ENCODE measurements at places on chromosomes 4 and X. TPM values are rescaled to one million over a fixed set of nuclear protein-coding genes. Genes with fewer than 3 reads are reported as not detected.

GRCh38 chr4:75028196-75028854 is 95.4 kb downstream of the PARM1 start:
- no peak for DNase-seq

DNA sequence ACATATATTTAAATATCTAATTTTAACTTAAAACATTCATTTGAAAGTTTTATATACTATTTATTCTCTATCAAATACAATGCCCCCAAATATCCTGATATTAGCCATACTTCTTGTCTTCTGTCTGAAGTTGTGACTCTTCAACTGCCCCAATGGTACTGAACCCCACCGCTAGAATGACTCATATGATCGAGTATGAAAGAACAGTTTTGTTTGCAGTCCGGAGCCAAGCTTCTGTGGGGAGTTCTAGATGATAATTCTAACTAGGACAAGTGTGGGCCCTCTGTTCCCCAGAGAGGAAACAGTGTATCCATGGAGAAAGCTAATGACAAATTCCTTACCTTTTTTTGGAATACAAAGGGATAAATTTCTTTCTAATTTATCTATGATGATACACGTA is 24.7 kb upstream of the CT47A1 start:
- no peak for DNase-seq

GPRASP3 gene
- total RNA-seq = 0.55 TPM

- DNase-seq = no peak
Measured at GRCh38 chrX:40043895-40044294, 53.9 kb downstream of the BCOR start.

NHS gene
- total RNA-seq = 2.4 TPM

- DNase-seq = no peak
Measured at GRCh38 chr4:173929921-173930320, 353.5 kb downstream of the FBXO8 start.

DNA sequence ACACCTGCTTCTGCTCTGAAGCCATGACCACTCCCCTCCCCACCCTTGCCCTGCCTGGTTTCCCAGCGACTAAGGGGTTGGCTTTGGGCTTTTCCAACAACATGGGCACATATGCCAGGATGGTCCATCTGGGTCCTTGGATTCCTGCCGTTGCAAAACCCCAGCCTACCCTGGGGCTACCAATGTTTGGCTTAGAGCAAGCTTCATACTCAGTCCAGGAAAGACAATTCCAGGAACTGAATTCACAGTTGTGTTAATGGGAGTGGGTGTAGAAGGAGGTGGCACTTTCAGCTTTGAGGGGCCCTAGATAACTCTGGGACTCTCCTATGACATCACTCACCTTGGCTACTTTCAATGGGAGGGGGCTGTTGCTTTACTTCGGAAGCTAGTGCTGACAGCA is 9.0 kb downstream of the FGFBP1 start:
- DNase-seq = no peak

GRCh38 chr4:73676136-73676535 is 55.9 kb upstream of the RASSF6 start:
- no peak for DNase-seq

- no peak for DNase-seq
Measured at GRCh38 chr4:845836-846251, 19.9 kb upstream of the CPLX1 start.

ADAM29 gene
- not detected for total RNA-seq

DNA sequence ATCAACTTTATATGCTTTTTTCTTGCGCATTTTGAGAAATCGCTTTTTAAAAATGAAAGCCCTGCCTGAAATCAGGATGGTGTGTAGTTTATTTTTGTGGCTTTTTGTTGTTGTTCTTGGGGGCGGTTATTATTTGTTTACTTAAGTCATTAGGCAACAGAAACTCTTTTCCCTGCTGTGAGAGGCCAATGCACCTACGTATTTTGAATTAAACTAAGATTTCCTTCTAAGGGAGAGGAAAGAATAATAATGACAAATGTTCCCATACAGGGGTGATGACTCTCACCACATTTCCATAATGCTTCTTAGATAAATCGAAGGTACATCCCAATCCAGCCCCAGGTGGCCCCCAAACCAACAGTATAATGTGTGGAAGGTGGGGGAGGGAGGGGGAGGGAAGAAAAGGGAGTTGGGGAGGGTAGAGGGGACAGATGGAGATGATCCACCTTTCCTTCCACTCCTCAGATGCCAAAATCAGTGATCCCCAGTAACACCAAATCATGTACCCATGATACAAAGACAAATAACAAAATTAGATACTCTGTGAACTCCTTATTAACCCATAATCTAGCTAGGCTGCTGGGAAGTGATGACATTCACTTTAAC is 39.6 kb downstream of the ZNF827 start:
- DNase-seq = no peak

TMSB15A gene
- total RNA-seq = not detected

GRCh38 chr4:37594099-37594498 is 92.1 kb downstream of the RELL1 start:
- DNase-seq = no peak

GRCh38 chr4:145694929-145695328 is 15.0 kb downstream of the C4orf51 start:
- DNase-seq = no peak

- DNase-seq = no peak
Measured at GRCh38 chr4:124810827-124811226, 98.3 kb upstream of the ANKRD50 start.

GRCh38 chr4:10045481-10045880 is 24.2 kb upstream of the SLC2A9 start:
- peak; percentile 93 for DNase-seq

DNA sequence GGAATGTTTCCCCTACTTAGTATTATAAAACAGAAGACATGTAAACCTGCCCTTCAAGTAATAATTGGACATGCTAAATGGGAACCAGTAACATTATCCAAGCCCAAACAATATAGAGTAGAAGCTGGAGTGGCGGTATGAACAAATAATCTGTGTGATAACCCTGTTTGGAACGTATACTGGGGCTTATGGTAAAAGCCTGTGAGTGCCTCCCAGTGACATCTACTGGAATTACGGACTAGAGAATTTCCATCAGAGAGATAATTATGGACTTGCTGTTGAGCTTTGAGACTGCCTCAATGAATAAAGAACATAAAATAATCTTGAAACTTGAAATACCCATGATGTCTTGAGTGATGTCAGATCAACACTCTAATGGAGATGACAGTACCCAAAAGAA is 406.3 kb upstream of the GRIA3 start:
- no peak for DNase-seq

DNA sequence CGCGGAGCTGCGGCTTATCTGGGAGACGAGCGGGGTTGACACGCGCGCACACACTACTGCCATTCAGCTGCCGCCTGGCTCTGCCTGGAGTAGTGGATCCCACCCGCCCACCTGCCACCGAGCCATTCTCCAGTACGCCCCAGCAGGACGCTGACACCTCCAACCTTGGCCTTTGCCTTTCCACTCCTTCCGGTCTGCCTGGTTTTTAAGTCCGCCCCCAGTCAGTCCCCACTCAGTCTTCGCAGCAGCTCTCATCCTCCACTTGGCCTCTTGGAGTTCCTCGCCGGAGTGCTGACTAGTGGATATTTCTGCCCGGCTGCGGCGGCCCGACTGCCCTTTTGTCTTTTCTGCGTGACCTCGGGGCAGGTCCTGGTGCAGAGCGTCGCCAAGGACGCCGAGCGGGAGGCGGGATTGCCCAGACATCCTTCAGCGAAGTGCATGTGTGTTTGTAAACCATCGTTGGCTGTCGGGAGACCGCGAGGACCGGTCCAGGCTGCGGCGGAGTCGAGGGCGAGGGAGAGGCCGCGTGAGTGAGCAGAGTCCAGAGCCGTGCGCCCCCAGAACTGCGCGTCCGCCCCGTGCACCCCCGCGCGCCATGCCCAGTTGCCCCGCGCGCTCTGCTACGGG is 1.1 kb downstream of the SLIT2 start:
- no peak for DNase-seq

CLDN2 gene
- total RNA-seq = 26.3 TPM

MAGEA2 gene
- not detected for total RNA-seq

GRCh38 chr4:42642101-42642797 is 14.7 kb downstream of the ATP8A1 start:
- no peak for DNase-seq

HSFX2 gene
- total RNA-seq = not detected

NXF2 gene
- total RNA-seq = not detected

XAGE2 gene
- total RNA-seq = not detected

- no peak for DNase-seq
Measured at GRCh38 chr4:47050761-47051725, 19.7 kb downstream of the GABRB1 start.

CT45A7 gene
- total RNA-seq = not detected

GRCh38 chrX:12979026-12979607 is 4.2 kb downstream of the TMSB4X start:
- DNase-seq = no peak

DNA sequence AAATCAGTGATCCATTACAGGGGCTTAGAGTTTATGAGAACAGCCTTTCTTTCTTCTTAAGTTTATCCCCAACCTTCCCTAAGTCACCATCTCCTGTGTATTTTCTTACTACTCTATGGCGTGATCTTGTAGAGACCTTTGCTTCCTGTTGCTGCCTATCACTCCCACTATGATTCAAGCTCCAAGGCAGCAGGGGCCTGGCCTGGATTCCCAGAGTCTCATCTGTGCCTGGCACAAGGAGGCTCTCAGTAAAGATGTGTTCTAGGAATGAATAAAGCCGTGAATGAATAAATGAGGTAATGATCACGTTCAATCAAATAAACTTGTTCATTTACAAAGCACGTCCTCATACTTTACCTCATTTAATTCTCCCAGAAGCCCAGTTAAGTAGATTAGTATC is 45.4 kb downstream of the CC2D2A start:
- no peak for DNase-seq

- no peak for DNase-seq
Measured at GRCh38 chr4:142550965-142551364, 295.1 kb downstream of the INPP4B start.

GC gene
- total RNA-seq = not detected

- no peak for DNase-seq
Measured at GRCh38 chr4:116599859-116600258, 485.5 kb downstream of the TRAM1L1 start.

GRCh38 chrX:85516131-85516530 is 136.7 kb upstream of the POF1B start:
- no peak for DNase-seq

GRCh38 chr4:3040452-3041191 is 33.7 kb downstream of the HTT-AS start:
- DNase-seq = no peak

GRCh38 chrX:153003981-153004380 is 10.1 kb upstream of the PNMA5 start:
- DNase-seq = no peak

GRCh38 chr4:111633663-111634266 is 511.5 kb upstream of the FAM241A start:
- no peak for DNase-seq

RAB41 gene
- not detected for total RNA-seq

SMIM31 gene
- not detected for total RNA-seq

DCK gene
- 25.8 TPM for total RNA-seq

GRCh38 chrX:45300638-45301037 is 100.0 kb upstream of the DIPK2B start:
- DNase-seq = no peak

DNA sequence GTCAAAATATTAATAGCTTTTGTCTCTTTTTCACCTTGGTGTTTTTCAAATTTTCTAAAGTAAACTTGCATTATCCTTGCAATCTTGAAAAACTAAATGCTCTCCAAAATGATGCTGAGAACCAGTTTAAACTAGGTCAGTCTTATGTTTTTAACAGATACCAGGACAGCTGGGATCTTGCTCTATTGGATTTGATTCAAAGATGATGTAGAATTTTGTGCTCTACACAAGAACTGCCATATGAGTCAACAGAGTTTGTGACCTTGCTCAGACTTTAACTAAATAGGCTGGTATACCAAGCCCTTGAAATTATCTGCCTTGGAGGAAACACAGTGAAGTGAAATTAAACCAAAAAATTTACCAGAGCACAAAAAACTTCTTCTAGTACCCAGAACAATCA is 991.1 kb downstream of the STPG2 start:
- no peak for DNase-seq

- DNase-seq = no peak
Measured at GRCh38 chr4:22551550-22551949, 35.7 kb upstream of the ADGRA3 start.

DNA sequence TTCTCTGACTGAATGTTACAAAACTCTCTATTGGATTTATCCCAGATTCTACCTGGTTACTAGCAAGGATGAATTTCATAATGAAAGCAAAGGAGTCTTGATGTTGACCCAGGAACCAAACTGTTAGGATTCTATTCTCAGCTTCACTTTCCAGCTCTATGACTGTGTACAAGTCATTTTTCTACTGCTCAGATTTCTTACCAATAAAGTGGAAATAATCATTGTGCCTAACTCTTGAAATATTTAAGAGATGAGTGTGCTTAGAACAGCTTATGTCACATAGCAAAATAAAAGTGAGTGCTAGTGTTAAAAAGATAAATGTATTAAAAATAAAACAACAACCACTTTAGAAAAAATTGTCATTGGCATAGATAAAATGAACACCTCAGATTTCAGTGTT is 45.6 kb downstream of the EPHA5 start:
- no peak for DNase-seq

DNA sequence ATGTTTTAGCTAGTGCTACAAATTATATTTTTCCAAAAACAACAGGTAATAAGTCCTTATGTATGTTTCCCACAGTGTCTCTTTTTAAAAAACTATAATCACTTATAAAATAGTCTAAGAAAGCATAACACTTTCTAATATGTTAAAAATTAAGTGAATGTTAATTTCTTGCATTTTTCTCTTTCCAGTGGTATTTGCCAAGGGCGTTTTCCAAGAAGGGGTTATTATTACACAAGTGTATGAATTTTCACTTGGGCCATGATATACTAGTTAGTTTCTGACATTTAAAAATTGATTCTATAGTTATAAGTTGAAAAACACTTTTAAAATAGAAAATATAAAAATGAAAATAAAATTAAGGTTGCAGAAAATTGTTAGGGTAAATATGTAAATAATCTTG is 74.6 kb downstream of the ARSJ start:
- no peak for DNase-seq

ATOH1 gene
- total RNA-seq = not detected

PDLIM3 gene
- total RNA-seq = 11.3 TPM

DNA sequence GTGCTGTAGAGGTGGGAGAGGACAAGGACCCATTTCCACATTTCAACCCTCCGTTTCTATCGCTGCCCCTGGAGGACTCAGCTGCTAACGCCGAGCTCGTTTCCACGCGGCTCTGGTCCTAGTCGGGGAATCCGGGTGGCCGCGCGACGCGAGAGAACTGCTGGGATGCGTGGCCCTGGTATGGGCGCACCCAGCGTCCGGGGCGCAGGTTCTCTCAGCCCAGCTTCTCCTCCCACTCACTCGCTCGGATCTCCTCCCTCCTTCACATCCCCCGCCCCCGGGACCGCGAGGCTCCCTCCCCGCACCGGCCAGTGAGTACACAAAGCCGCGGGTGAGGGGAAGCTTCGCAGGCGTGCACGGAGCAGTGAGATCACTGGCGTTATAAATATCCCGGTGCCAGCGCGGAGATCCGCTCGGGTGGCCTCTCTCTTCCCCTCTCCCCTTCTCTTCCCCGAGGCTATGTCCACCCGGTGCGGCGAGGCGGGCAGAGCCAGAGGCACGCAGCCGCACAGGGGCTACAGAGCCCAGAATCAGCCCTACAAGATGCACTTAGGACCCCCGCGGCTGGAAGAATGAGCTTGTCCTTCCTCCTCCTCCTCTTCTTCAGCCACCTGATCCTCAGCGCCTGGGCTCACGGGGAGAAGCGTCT is at the start of gene FGF5:
Gene FGF5 (plus strand): TSS at position 412 of the 649 bp plus-strand sequence. CDS start 161 bp downstream, at position 573.
- peak; percentile 36 for DNase-seq

Measured in Caki2 (cell line).